ENCODE measurements at places on chromosomes 16 and 17. TPM values are rescaled to one million over a fixed set of nuclear protein-coding genes. Genes with fewer than 3 reads are reported as not detected.

DNA sequence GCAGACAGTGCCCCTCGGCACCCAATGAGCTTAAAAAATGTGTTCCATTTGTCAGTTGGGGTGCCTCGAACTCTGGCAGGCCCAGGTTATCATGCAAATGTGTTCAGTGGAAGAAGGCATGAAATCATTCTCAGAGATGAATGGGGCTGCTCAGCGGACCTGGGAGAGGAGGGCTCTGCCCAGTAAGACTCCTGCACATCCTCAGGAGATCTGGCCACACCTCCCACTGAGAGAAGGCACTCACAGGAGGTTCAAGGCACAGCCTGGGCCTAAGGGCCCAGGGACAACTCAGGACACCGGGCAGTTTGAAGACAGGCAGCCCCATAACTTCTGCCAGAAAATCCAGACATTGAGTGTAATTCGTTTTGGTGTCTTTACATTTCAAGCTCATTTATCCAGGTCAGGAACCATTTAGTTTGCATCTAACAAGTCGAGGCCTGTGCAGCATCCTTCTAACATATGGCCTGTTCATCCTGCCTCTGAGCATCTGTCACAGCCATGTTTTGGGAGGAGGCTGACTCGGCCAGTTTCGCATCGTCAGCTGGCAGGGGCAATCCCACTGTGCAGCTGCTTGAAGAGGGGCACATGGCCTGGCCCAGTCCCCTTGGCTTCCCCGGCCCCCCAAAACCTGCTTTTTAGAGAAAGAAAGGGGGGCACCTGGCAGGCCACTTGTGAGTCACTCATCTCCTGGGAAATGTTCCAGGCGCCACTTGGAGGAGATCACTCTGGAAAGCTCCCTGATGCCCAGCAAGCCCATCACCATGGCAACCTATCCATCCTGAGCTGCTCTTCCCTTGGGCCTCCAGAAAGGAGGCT, 31.2 kb upstream of the BCAR1 start:
- no peak for DNase-seq

- no peak for DNase-seq
Observed at GRCh38 chr16:51053775-51054174, 97.3 kb downstream of the SALL1 start.

DNA sequence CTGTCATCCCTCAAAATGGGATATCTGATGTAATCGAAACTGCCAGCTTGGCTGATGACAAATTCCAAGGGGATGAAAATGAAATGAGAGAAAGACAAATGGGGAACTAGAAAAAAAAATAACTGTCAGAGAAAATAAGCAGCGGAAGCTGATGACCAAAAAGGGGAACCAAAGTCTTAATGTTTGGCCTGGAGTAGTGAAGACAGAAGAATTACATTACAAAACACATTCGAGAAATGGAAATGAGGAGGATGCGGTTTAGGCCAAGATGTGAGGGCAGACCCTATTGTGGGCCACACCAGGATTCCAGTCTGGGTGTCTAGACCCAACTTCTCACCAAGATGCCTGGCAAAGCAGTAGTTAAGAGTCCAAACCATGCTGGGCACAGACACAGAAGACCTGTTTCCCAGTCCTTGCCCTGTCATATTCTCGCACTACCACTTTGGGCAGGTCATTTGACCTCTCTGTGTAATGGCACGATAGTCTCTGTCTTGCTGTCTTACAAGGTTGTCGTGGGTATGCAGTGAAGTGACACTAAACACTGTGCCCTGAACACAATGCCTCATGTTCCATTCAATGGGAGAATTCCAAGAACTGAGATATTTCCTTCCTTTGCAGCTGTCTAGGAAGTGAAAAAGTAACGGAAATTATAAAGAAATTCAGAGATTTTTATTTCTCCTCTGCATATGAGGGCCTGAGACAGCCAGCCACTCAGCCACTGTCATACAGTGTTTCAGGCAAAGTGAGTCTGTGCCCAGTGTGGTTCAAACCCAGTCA, 12.3 kb upstream of the CCL2 start:
- no peak for DNase-seq

The CA5A gene
- not detected for polyA plus RNA-seq

The COX4I1 gene
- 809 TPM for polyA plus RNA-seq

- no peak for DNase-seq
Observed at GRCh38 chr17:15083225-15083624, 181.9 kb downstream of the PMP22 start.

GRCh38 chr16:25626172-25626571, 65.6 kb upstream of the HS3ST4 start:
- DNase-seq, result no peak

DNA sequence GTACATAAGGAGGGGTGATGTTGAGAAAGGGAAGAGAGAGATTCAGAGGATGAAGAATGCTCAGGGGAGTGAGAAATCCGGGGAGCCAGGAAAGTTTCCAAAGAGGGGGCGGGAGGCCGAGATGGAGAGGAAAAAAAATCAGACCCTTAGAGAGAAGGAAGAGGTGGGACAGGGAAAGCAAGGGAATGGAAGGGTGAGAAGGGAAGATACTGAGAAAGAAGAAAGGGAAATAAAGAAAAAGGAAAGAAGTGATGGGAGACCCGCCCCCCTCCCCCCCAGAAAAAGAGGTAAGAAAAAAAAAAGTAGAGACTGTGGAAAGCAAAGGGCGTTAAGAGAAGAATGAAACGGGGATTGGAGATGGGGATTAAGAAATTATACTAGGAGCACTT, 507 bp downstream of the DYNLRB2 start:
- no peak for DNase-seq

DNA sequence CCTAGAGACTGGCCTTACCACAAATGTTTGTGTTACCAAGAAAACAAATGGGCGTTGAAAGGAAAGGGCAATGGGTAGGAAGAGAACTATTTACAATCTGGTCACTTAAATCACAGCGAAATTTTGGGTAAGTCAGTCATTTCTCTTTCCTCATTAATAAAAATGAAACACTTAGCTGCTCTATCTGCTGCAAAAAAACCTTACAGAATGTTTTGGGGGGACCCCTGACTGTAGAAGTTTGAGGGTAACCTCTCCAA, 742 bp upstream of the NUTF2 start:
- no peak for DNase-seq

DNA sequence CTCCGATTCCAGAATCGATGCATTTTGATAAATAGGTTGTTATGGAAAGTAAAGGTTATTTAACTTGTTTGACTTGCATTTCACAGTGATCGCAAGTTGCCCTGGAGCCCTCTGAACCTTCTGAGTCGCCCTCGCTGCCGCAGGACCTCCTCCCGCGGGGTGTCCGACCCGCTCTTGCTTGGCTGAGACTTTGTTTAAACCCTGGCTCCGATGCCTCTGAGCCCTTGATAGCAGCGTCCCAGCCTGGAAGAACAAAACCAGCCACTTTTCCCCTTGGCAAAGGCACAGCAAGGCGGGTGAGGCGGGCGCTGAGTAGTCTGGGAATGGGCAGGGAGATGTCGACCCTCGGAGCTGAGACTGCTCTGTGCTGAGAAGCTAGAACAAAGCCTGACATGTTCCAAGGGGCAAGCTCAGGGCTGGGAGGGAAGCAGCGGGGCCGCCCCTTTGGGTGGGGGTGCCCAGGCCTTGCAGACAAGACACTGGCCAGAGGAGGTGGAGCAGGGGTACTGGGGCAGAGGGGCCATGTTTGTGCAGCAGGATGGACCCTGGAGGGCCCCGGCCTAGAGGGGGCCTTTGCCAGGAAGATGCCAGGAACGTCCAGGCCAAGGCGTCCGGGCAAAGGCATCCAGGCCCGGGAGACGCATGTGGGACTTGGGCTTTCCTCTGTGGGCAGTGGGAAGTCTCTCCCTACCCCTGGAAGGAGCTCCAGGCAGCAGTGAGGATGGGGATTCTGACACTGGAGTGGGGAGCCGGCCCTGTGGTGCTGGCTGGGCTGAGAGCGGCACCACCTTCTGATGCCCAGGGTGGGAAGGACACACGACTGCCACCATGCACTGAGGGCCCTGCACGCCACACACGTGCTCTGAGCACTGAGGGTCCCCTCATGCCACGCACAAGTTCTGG, 30.3 kb upstream of the CDH15 start:
- no peak for DNase-seq

The MT3 gene
- polyA plus RNA-seq, result not detected

GRCh38 chr17:1715803-1716075, 5.6 kb upstream of the TLCD2 start:
- no peak for DNase-seq

GRCh38 chr17:34265711-34266110, 4.3 kb upstream of the CCL7 start:
- DNase-seq, result no peak

The KRTAP2-2 gene
- polyA plus RNA-seq, result not detected

The ZSCAN10 gene
- polyA plus RNA-seq, result not detected

- DNase-seq, result no peak
Observed at GRCh38 chr17:13594310-13594709, 7.4 kb downstream of the HS3ST3A1 start.

- no peak for DNase-seq
Observed at GRCh38 chr17:73750975-73751374, 106.7 kb upstream of the SDK2 start.

DNA sequence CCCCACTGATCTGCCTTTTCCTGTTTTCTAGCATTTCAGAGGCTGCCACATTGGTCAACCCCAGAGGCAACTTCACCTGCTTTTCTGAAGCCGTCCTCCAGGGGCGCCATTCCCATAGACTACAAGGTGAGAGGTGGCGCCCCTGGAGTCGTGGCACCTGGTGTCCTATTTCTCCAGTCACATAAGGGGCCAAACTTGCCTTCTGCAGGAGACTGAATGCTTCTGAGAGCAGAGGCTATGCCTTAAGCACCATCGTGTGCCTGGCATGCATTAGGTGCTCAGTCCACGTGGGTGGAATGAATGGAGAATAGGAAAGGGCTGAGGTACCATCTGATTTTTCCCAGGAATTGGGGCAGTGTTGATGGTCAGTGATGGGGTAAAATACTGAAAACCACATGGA, 164.8 kb downstream of the HAPSTR1 start:
- no peak for DNase-seq

DNA sequence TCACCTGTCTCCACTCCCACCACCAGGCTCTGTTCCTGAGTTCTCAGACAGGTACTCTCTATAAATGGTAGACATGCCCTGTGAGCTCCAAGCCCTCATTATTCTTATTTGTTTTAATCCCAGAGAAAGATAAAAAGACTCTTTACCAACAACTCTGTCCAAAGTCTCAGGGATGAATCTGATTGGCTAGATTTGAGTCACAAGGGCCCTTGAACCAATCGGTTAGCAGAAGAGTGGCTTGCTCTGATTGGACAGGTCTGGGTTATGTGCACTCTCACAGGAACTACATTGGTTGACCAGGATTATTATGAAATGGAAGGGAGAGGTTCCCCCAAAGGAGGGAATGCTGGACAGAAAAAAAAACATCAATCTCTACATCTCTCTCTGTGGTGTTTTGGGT, 7.5 kb downstream of the COTL1 start:
- DNase-seq, result no peak

GRCh38 chr17:35705705-35706104, 25.7 kb upstream of the RASL10B start:
- no peak for DNase-seq

GRCh38 chr16:67326472-67327309, at the start of the genes KCTD19 and LRRC36:
TSS of gene KCTD19 (minus strand) at chr16:67326741. CDS start at chr16:67326707, 34 bp downstream.
TSS of gene LRRC36 (plus strand) at chr16:67326815. CDS start at chr16:67326863, 48 bp downstream.
- DNase-seq, result no peak

DNA sequence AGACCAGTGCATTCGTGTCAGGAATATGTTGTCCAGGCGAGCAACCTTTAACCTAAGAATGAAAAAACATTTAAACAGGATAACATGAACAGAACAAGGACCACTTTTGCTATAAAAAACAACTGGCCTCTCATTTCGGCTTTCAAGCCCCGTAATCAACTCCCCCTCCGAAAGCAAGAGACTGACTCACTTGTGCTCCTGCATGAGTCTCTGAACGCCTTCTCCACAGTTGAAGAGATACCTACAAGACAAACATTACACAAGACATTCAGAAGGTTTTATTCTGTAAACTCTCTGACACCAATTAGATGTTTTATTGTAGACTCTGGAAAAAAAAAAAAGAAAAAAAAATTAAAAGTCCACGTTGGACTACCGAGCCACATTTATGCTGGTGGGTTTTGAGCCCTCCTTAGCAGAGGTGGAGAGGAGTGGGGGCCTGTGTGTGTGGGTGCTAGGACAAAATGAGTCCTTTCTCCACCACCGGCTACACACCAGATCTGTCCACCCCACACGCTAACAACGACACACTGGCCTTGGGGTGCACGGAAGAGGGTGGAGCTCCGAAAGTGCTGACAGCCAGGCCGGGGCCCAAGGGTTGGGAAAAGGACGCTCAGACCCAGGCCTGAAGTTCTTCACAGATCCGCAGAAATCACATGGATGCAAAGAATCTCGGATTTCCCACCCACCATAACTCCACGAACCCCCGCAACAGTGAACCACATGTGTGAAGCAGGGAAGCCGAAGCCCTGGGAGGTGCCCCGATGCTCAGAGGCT, 759 bp downstream of the ELAC2 start:
- no peak for DNase-seq

The TCAP gene
- 0.20 TPM for polyA plus RNA-seq

The SEPTIN12 gene
- polyA plus RNA-seq, result not detected

DNA sequence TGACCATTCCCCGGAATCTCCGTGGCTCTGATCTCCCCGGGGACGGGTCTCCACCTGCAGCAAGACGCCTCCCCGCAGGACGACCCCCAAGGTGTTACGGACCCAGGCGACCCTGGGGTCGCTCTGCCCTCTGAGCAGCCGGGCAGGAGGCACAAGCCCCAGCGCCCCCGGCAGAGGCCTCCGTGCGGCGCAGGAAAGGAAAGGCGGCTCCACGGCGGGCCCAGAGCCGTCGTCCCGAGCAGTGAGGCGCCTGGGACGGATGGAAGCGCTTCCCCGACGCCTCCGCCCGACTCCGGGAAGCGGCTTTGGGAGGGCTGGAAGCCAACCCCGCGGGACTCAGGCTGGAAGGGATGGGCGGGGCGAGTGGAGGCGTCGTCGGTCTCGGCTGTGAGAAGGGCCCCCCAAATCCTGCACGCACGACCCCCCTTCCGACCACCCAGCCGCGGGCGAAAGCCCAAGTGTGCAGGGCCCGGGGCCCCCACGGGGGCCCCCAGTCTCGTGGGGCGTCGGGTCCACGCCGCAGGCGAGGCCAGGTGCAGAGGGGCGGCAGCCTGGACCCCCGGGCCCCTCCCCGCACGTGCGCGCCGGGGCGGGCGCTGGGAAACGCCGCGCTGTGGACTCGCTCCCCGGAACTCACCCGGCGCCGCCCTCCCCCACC, 32.7 kb upstream of the RPH3AL start:
- no peak for DNase-seq
